ENCODE measurements at places on chromosomes 11 and 22.

DNA sequence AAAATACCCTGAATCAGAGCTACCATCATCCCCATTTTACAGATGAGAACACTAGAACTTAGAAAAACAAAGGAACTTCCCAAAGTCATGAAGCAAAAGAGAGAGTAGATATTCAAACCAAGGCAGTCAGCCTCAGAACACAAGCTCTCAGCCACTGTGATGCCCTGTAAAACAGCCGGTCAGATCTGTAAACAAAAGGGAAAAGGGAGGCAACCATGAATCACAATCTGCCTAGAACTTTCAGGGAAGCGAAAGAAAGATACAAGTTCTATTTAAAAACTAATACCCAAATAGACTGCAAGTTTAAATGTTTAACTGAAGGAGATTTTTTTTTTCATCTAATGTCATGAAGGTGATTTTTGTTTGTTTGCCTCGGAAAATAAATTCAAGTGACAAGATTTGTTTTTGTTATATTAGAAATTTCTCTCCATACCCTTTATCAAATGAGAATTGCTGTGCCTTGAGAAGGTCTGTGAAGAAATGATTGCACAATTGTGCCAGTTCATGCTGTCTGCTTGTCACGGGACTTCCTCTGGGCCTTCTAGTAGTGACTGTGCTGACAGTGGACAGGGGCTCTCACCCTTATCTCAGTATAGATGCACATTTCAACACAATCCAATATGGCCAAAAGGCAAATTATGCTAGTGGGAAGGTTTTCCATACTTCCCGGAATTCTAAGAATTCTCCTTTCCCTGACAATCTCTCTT lies 11.7 kb downstream of the SAA1 start:
- no peak for DNase-seq

DNA sequence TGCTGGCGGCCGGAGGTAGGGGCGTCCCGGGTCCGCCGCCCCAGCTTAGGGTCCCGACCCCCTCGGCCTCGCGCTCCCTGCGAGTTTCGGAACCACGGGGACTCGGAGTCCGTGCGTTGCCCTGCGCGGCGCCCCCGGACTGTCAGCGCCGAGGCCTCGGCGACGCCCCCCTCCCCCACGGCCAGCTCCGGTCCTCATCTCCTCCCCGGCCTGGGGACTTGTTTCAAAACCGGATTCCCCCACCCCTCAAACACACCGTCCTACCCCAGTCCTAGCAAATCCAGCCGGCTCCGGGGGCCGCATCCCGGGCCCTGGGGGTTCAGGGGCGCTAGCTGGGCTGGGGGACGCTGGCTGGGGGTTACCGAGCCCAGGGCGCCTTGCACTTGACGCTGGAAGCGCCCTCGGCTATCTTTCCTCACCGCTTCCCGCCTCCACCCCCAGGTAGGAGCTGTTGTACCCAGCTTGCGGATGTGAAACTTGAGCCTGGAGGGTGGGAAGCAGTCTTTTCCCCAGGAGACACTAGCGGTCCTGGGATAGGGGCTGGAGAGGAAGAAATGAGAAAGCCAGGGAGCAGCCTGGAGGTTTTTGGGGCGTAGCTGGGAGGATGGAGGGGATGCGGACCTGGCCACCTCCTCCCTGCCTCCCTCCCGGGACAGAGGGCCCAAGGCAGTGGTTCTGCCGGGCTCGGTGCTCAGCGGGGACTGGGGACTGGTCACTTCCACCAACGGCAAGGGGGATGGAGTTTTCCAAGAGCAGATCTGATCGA lies 550 bp downstream of the FBLN1 start:
- DNase-seq: peak; percentile 30

GRCh38 chr22:36858156-36858555 lies 2.6 kb upstream of the NCF4 start:
- no peak for DNase-seq

DNA sequence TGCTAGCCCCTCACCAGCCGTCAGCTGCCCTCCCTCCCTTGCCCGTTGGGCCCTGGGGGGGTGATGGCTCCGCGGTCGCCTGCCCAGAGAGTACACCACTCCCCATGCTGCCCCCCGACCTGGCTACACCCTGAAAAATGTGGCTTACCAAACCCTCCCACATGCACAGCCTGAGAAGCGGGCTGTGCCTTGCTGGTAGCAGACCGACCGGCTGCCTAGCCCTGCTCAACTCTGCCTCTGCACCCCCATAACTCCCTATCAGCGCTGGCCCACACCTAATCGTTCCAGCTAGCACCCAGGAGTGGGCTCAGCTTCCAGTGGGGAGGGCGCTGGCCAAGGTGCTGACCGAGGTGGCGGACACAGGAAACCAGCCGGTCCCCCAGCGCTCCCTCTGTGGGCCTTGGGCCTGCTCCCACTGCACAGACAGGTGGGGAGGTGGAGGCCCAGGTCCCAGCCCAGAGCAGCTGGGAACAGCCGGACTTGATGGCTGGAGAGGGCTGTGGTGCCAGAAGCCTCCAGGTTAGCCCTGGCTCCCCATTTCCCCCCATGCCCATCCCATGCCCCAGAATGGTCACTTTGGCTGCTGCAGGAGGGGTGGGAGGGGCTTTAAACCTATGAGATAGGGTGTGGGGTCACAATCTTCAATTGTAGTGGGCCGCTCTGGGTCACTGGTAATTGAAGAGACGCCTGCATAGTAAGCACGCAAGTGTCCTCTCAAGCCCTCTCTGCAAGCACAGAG lies 32.1 kb upstream of the PRODH start:
- DNase-seq: no peak

DNA sequence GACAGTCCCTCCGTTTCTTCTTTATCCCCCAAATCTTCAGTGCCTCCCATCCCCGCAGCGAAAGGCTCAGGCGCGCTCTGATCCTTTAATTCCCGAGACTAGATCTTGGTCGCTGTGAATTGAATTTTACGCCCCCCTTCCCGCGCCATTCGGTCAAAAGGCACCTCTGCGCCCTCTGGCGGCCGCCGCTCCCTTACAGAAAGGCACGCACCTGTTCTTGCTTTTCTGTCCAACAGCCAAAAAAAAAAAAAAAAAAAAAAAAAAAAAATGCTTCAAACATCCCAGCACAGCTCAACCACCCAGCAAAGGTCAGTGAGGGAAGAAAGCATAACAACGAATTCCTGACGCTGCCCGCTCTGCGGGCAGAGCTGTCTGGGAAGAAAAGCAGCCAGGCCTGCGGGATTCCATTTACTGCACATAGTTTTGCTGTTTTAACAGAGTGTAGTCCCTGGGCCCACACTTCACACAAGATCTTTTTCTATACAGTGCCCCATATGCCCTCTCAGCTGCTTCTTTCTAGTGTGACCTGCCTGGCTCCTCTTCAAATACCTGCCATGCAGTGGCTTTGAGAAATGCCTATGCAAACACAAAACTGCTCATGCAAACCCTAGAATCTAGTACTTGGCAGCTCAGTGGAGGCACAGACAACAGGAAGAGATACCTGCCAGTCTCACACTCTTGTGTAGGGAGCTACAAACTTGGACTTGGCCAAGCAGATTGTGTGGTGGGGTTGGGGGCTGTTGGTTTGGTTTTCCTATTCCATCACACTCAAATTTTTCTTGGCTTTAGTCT lies 1.3 kb upstream of the ESAM start:
- DNase-seq: peak; percentile 90

Measured in WERI-Rb-1 (cell line).